ENCODE measurements at places on chromosomes 2 and 18.

GRCh38 chr18:70068981-70069380 is 121.3 kb upstream of the CD226 start:
- H3K27ac ChIP-seq = no peak overlapping the region
- no peaks in the 10 kb centered on the region for H3K27me3 ChIP-seq
- peaks cover 2% of the 10 kb centered on the region for H3K36me3 ChIP-seq
- H3K4me1 ChIP-seq = no peaks in the 10 kb centered on the region

DNA sequence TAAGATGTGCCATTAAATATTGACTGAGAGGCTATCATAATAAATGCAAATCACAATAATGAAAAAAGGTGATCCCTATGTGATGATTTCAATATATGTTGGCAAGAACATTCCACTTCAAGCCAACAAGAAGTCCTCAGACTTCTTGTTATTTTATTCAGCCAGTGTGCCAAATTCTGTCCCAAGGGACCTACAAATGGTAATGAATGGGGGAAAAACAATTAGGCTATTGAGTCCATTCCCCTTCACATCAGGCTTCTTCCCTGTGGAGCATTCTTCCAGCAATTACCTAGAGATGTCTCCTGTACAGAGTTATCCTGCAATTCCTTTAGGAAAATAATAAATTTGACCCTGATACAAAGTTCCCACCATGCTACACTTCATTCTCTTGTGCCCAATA is 144.4 kb downstream of the PIEZO2 start:
- no peaks in the 10 kb centered on the region for H3K36me3 ChIP-seq
- no peak overlapping the region for H3K27ac ChIP-seq
- no peaks in the 10 kb centered on the region for H3K4me1 ChIP-seq
- no peak for DNase-seq
- H3K27me3 ChIP-seq = no peaks in the 10 kb centered on the region

DNA sequence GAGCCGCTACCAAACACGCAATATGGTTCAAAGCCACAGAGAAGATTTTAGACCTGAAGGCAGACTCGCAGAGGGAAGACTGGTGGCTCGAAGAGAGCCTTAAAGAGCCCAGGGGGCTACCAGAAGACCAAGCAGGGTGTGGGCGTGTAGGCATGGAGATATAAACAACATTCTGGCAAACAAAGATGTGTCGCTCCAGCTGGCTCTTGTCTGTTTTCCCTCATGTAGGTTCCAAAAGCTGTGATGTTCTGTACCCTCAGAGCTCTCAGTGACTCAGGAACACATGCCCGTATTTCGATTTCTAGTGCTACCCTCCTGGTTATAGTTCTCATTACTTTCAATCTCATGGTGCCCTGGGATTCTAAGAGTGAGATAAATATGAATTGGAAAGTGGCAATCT is 44.5 kb downstream of the DOCK10 start:
- no peak overlapping the region for H3K27ac ChIP-seq
- H3K4me3 ChIP-seq = no peak overlapping the region

- H3K27ac ChIP-seq = peak overlapping the region; percentile 96
- no peaks in the 10 kb centered on the region for H3K27me3 ChIP-seq
- peaks cover 46% of the 10 kb centered on the region for H3K4me1 ChIP-seq
- H3K4me3 ChIP-seq = peak overlapping the region; percentile 94
- no peak for DNase-seq
Observed at GRCh38 chr2:234491897-234492296, 5.0 kb downstream of the ARL4C start.

DNA sequence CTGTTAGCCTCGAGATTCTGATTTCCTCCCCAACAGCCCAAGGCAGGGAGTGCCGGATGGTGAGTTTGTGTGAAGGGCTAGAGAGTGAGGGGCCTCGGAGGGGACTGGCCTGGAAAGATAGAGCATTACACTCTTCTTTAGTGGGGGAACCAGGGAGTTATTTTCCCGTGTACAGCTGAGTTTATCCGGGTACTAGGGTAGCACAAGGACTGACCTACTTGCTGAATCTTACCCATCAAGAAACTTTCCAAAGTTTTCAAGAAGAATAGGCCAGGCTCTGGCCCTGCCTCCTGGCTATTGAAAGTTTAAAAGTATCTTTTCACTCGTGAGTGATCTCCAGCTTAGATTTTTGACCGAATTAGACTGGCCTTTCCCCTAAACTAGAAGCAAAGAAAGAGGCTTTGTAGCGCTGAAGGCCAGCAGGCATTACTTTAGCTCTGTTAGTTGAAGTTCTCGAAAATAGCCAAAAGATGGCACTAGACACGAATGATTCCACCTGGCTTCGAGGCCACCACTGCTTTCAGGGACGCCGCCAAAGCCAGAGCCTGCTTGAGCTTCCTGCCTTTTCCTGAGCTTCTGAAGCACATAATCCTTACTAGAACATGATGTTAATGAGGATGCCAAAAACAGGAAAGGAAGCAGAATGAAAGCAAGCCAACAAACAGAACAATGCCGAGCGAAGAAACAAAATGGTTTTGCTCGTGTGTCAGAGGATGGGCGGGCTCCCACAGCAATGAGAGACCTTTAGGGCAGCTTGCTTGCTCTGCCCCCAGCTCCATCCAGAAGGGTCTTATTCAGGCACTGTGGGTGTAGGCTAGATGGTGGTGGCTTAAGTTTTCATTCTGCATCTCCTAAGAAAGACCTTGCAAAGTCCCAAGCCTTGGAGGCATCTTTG is 55.8 kb downstream of the TSN start:
- DNase-seq = no peak
- no peaks in the 10 kb centered on the region for H3K27me3 ChIP-seq
- no peak overlapping the region for H3K4me3 ChIP-seq
- H3K4me1 ChIP-seq = no peaks in the 10 kb centered on the region

Data from CD4-positive, alpha-beta T cell (primary cell).